ENCODE measurements at places on chromosomes 12 and 14. TPM values are rescaled to one million over a fixed set of nuclear protein-coding genes. Genes with fewer than 3 reads are reported as not detected.

The PLA2G1B gene
- not detected for total RNA-seq

DNA sequence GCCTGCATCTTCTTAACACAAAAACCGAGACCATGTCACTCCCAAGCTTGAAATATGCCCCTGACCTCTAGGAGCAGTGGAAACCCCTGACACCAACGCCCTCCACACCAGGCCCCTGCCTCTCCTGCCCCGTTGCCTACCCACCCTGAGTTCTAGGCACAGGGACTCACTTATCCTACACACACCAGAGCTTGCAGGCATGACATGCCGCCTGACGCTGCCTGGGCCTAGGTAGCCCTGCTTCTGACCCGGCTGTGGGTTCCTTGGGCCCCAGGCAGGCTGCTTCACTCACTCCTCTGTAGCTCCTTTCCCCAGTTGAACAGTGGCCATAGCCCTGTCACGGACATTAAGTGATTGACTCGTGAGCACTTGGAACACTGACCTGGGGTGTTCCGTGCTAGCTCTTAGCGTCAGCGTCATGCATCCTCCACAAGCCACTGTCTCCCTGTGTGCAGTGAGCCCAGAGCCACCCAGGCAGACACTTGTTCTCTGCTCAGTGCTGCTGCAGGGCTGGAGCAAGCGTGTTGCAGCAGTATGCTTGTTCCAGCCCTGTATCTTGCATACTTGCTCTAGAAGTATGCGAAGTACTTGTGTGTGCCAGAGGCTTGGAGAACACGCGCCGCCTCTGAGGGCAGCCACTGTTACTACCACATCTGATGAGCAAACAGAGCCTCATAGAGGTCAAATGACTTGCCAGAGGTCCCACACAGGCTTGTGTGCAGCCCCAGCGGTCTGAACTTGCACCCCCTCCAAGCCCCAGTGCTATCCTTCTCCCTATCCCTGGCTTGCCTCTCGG, 15.6 kb downstream of the OTUB2 start:
- no peaks in the 10 kb centered on the region for H3K4me1 ChIP-seq
- H3K36me3 ChIP-seq = peaks cover 3% of the 10 kb centered on the region
- H3K4me3 ChIP-seq = no peak overlapping the region

- no peak overlapping the region for H3K4me3 ChIP-seq
- H3K36me3 ChIP-seq = peaks cover 3% of the 10 kb centered on the region
- H3K27me3 ChIP-seq = no peaks in the 10 kb centered on the region
Measured at GRCh38 chr12:27619308-27619707, 76.9 kb upstream of the REP15 start.

- H3K4me1 ChIP-seq = peaks cover 19% of the 10 kb centered on the region
- DNase-seq = no peak
- H3K27me3 ChIP-seq = no peaks in the 10 kb centered on the region
- peaks cover 36% of the 10 kb centered on the region for H3K36me3 ChIP-seq
- no peak overlapping the region for H3K27ac ChIP-seq
Measured at GRCh38 chr14:85597701-85598100, 67.8 kb downstream of the FLRT2 start.

- no peak overlapping the region for H3K27ac ChIP-seq
- peaks cover 18% of the 10 kb centered on the region for H3K4me1 ChIP-seq
- no peaks in the 10 kb centered on the region for H3K36me3 ChIP-seq
- DNase-seq = no peak
Measured at GRCh38 chr14:75578786-75579337, 442 bp downstream of the FLVCR2 start.

DNA sequence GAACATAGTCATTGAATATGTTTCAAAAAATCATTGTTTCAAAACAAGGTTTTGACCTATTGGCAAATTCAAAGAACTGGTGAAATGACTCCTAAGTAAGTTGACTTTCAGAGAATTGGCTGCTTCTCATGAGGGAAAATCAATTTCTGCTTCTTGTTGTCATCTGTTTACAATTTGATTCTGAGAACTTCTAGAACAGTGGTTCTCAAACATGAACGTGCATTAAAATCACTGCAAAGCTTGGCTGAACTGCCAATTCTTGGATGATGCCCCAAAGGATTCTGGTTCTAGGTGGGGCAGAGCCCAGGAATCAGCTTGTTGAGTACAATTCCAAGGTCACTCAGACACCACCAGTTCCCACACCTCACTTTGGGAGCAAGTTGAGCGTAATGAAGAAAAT, 83.9 kb downstream of the ZFP36L1 start:
- DNase-seq = no peak
- no peaks in the 10 kb centered on the region for H3K36me3 ChIP-seq
- no peaks in the 10 kb centered on the region for H3K27me3 ChIP-seq
- peaks cover 42% of the 10 kb centered on the region for H3K4me1 ChIP-seq
- H3K27ac ChIP-seq = no peak overlapping the region
- H3K4me3 ChIP-seq = no peak overlapping the region

DNA sequence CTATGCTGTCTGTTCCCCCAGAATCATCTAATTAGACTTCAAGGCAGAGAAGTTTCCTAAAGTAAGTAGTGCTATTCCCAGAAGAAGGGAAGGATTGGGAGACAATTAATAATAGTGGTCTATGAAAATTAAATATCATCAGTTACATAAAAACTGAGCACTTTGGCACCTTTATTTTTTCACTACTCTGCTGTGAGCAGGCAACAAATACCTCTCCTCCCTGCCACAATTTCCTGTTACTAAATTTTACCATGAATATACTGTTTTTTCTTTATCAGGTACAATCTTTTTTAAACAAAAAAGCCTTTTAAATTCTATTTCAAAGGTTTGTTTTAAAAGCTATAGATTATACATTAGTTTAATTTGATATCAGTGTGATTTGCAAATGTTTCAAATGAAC, 29.4 kb upstream of the KRAS start:
- peaks cover 11% of the 10 kb centered on the region for H3K4me1 ChIP-seq
- no peaks in the 10 kb centered on the region for H3K36me3 ChIP-seq
- no peaks in the 10 kb centered on the region for H3K27me3 ChIP-seq
- DNase-seq = no peak
- no peak overlapping the region for H3K4me3 ChIP-seq

The OVCH1 gene
- total RNA-seq = not detected

DNA sequence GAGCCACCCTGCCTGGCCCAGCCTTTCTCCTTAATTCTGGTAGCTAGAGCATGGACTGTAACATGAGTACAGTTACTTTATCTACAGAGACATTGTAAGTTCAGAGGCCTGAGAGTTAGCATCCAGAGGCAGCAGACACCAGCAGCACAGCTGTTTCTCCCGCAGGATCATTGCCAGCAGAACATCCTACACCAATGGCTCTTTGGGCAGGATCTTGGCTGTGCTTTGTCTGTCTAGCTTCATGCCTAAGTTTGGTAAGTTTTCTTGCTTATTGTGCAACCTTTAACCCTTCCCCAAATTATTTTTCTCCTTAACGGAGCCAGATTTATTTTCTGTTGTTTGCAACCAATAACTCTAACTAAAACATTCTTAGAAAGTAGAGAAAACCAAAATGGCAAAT, 21.6 kb downstream of the C12orf71 start:
- no peak overlapping the region for H3K4me3 ChIP-seq
- no peaks in the 10 kb centered on the region for H3K27me3 ChIP-seq
- no peak overlapping the region for H3K27ac ChIP-seq
- peaks cover 3% of the 10 kb centered on the region for H3K36me3 ChIP-seq

DNA sequence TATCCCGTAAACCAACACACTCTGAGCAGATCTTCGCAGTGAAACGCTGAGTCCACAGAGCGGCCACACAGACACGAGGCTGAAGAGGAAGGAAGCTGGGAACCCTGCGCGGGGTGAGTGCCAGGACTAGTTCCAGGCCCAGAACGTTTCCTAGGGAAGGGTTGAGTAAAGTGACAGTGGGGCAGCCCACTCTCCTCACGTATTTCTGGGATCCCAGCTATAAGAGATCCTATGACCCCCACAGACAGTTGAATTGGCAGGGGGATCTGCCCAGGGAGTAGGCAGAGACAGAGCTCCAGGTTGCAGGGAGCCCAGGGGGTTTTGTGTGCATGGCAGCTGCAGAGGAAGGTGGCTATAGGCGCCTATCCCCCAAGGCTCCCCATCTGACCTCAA, 51.1 kb downstream of the GTF2A1 start:
- peaks cover 2% of the 10 kb centered on the region for H3K36me3 ChIP-seq
- peaks cover 11% of the 10 kb centered on the region for H3K4me1 ChIP-seq
- no peak for DNase-seq
- peak overlapping the region; percentile 92 for H3K4me3 ChIP-seq

- no peaks in the 10 kb centered on the region for H3K27me3 ChIP-seq
- H3K27ac ChIP-seq = no peak overlapping the region
- H3K4me1 ChIP-seq = peaks cover 22% of the 10 kb centered on the region
- no peaks in the 10 kb centered on the region for H3K36me3 ChIP-seq
Measured at GRCh38 chr14:68718023-68718990, 74.6 kb downstream of the ZFP36L1 start.

- H3K4me1 ChIP-seq = no peaks in the 10 kb centered on the region
- H3K27me3 ChIP-seq = no peaks in the 10 kb centered on the region
- no peak overlapping the region for H3K27ac ChIP-seq
Measured at GRCh38 chr12:21073129-21073528, 57.9 kb upstream of the SLCO1B1 start.

The KRT75 gene
- total RNA-seq = not detected

DNA sequence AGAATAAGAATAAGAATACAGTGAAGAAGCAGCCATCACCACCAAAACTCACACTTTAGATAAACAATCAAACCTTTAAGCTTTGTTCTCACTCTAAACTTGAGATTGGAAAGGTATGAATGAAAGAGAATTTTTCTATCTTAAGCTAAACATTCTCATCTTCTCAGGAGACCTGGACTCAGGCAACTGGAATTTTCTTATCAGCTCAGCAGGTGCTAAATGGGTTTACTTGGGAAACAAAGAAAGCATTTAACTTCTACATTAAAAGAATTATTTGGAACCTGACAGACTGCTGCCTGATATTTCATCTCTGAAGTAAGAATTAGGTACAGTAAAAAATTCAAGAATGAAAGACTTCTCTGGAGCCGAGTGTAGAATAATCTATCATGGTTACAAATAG, 20.7 kb upstream of the KERA start:
- peak overlapping the region; percentile 22 for H3K27ac ChIP-seq
- peaks cover 33% of the 10 kb centered on the region for H3K4me1 ChIP-seq
- H3K27me3 ChIP-seq = no peaks in the 10 kb centered on the region

DNA sequence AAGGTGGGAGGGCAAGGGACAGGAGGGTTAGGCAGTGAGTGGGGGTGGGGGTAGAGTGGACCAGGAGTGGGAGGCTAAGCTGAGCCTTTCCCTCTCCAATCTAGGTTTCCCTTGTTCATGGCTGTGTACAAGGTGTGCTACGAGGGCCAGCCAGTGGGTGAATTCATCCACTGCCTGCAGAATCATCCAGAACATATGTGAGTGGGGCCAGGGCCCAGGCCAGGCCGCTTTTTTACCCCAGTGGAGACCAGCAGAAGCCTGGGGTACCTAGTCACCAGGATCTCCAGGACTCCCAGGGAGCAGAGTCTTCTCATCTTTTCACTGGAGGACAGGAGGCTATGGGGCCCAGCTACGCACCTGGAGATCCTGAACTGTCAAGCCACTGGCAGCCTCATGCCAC, 2.7 kb upstream of the COX14 start:
- no peaks in the 10 kb centered on the region for H3K27me3 ChIP-seq
- H3K27ac ChIP-seq = no peak overlapping the region
- no peaks in the 10 kb centered on the region for H3K36me3 ChIP-seq
- DNase-seq = no peak

DNA sequence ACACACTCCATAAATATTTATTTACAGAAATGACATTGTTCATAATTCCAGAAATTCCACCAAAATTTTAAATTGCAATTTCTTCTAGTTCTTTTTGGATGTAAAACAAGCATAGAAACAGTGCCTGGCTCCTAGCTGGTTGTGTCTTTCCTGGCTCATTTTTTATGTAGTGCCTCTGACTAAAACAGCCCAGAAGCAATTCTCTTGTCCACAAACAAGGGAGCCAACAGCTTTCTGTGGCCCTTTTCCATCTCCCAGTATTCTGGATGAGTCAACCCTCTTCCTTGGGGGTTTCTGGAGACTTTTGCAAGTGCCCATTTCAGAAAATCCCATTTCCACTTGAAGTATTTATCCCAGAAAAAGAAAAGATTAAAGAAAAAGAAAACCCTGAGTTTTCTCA, 141.4 kb downstream of the PHLDA1 start:
- H3K27me3 ChIP-seq = no peaks in the 10 kb centered on the region
- peaks cover 48% of the 10 kb centered on the region for H3K4me1 ChIP-seq
- H3K36me3 ChIP-seq = no peaks in the 10 kb centered on the region
- no peak overlapping the region for H3K4me3 ChIP-seq
- DNase-seq = no peak

DNA sequence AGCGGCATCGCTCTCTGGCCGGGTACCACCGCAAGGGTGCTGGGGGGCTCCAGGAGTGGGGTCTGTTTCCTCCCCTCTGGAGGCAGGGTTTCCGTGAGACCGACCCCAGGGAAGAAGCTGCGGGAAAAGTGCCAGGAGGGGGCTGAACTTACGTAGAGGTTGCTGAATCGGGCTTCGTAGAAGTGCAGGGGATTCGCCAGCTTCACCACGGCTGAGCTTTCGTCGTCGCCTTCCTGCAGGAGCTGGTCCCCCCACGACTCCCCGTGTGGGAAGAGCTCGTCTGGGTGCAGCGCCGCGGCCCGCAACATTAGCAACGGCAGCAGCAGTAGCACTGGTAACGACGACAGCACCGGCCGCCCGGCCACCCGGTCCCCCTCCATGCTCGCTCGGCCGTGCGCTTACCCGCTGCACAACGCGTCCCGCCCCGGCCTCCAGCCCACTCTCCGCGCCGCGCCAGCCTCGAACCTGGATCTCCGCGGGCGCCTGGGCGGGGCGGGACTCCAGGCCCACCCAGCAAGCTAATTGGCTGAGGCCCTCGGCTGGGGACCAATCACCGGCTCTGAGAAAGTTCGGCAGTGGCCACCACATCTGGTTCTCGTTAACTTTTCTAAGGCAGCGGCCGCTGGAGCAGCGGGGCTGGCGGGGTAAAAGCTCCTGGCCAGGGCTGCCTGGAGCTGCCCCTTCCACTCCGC, at the start of gene NID2:
Gene NID2 (minus strand): TSS at position 445 of the 692 bp plus-strand sequence. CDS start 65 bp downstream, at position 380.
- H3K4me1 ChIP-seq = peaks cover 31% of the 10 kb centered on the region
- peaks cover 62% of the 10 kb centered on the region for H3K27me3 ChIP-seq
- peak within 1 kb of the TSS; percentile 75 for H3K27ac ChIP-seq
- no peaks in the 10 kb centered on the region for H3K36me3 ChIP-seq
- DNase-seq = peak; percentile 87

DNA sequence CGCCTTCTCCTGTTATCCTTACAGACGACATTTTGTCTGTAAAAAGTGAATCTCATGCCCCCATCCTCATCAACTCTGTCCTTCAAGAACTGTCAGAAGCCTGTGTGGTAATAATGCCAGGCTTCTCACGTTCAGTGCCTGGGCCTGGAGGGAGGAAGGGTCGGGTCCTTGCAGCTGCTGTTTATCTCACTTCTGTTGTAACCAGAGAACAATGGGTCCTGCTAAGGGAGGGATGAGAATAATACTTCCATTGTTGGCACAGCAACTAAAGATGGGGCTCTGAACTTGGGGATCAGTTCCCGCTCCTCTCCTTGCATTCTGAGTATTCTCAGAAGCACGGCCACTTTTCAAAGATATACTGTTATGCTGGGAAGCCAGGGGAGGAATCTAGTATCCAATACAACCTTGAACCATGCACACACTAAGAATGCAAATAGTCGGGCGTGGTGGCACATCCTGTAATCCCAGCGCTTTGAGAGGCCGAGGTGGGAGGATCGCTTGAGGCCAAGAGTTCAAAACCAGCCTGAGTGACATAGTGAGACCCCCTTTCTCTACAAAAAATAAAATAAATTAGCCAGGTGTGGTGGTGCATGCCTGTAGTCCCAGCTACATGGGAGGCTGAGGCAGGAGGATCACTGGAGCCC, 38.8 kb upstream of the NINJ2 start:
- H3K4me1 ChIP-seq = no peaks in the 10 kb centered on the region
- no peaks in the 10 kb centered on the region for H3K27me3 ChIP-seq
- H3K27ac ChIP-seq = no peak overlapping the region
- no peak overlapping the region for H3K4me3 ChIP-seq
- DNase-seq = no peak

- no peak overlapping the region for H3K27ac ChIP-seq
- DNase-seq = no peak
- peaks cover 6% of the 10 kb centered on the region for H3K27me3 ChIP-seq
- no peak overlapping the region for H3K4me3 ChIP-seq
- no peaks in the 10 kb centered on the region for H3K36me3 ChIP-seq
Measured at GRCh38 chr12:95701722-95702418, 88.7 kb downstream of the NTN4 start.

The CRADD gene
- 7.0 TPM for total RNA-seq
